Dorsolateral prefrontal cortex (tissue), 122 donors: ENCODE measurements at places on chromosomes 13 and 19.
A peak's percentile ranks its signal among the peaks of the same experiment; 100 is the strongest.

DNA sequence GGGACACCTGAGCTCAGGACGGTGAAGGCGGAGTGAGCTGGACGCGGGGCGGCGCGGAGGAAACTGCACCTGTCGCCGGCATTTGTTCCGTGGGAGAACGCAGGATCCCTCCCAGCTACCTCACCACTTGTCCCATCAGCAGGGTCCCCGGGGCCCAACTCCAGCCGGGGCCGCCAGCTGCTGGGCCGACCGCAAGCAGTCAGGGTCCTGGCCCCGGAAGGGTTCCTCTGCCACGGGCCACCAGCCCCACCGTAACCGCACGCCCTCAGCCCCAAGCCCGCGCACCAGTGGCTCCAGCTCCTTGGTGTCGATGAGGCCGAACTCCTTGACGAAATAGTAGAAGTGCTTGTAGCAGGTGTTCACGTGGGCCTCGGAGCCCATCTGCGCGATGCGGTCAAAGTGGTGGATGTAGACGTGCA, 19.6 kb downstream of the MOB3A start:
- no peak for DNase-seq

DNA sequence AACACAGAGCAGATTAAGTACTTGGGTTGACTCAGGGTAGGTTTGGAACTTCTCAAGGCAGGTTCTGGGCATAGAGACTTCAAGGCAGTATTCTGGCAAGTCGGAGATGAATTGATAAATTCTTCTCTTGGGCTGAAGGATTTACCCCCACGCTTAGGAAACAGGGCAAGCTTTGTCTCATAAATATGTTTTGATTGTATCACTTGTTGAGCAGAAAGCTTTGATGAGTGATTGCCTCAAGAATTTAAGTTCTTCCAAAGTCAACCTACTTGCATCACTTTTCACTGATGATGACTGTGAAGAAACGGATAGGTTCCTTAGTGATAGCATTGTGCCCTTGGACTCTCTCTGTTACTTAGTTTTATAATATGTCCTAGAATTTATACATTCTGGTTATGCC, 258.6 kb upstream of the DACH1 start:
- no peak for DNase-seq

DNA sequence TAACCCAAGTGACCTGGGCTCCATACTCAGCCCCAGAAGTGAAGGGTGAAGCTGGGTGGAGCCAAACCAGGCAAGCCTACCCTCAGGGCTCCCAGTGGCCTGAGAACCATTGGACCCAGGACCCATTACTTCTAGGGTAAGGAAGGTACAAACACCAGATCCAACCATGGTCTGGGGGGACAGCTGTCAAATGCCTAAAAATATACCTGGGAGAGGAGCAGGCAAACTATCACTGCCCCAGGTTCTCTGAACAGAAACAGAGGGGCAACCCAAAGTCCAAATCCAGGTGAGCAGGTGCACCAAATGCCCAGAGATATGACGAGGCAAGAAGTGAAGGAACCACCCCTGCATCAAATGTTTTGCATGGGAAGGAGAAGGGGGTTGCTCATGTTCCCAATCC, 6.1 kb upstream of the CEACAM7 start:
- DNase-seq: no peak

DNA sequence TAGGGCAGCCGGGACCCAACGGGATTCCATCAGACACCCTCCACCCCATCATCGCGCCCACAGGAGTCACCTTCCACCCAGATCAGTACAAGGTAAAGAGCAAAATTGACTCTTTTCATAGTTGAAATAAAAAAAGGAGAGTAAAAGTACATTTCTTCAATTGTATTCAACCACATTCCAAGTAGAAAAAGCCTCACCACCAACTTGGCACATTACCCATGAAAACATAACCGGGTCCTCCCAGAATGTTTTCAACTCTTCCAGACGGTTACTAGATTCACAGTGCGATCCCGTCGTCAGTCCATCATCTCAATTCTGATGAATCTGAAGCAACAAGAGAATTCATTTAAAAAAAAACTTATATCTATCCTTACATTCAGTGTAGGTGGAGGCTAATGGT, 125.2 kb downstream of the RAB20 start:
- no peak for DNase-seq

GRCh38 chr13:98664047-98664446, 87.1 kb upstream of the STK24 start:
- DNase-seq: peak; percentile 66

DNA sequence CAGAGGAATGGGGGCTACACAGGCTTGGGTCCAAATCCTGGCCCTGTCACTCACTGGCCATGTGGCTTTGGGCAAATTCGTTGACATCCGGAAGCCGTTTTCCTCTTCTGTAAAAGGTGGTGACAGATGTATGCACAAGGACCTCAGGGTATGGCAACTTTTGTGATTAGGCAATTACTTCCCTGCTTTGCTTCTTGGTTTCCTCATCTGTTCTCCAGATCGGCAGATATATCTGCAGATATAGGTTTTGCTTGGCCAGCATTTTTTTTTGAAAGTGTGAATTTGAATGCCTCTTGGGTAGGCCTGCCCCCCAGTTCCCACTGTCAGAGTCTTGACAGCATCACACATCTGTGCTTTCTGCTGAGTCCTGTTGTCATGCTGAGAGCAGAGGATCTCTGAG, 17.7 kb downstream of the TMEM272 start:
- no peak for DNase-seq

- DNase-seq: no peak
Observed at GRCh38 chr13:78601124-78601873, 2.1 kb downstream of the POU4F1 start.

DNA sequence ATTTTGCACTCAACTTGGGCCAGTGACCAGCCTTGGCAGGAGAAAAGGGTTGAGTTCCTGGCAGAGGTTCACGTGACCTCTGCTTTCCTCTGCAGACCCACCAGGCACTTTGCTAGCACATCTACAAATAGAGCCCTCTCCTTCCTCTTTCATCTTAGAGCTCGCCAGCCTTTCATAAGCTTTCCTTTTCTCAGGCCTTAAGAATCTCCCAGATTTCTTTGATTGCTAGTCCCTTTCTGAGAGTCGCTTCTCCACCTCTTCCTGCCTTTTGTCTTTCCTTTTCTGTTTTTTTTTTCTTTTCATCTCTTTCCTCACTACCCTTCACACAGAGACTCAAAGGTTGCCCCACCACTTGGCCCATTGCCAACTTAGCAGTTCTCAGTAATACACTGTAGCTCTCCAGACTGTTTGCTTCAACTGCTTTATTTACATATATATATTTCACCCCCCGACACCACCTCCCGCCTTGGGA, 375.7 kb upstream of the SPRY2 start:
- DNase-seq: no peak

DNA sequence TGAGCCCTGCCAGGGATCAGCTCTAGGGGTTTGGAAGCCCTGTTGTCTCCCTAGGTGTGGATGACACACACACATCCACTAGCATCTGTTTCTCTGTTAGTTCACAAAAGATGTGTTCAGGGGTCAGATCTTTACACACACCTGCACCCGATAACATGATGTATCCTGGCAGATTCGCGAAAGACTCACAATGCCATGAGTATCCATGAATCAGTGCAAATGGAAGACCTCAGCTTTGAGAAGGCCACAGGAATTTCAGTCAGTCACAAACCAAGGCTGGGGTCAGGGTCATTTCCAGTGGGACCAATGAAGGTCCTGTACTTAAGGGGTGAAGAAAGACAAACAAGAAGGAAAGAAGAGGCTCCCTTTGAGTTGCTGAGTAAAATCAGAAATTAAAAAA, 898.2 kb downstream of the UQCRFS1 start:
- no peak for DNase-seq

- DNase-seq: no peak
Observed at GRCh38 chr13:112980434-112980833, 11.4 kb downstream of the MCF2L start.

GRCh38 chr13:41019011-41019487, at the start of gene ELF1:
TSS of gene ELF1 (minus strand) at chr13:41019316. CDS start at chr13:40982054, 37,262 bp downstream.
- DNase-seq: no peak

DNA sequence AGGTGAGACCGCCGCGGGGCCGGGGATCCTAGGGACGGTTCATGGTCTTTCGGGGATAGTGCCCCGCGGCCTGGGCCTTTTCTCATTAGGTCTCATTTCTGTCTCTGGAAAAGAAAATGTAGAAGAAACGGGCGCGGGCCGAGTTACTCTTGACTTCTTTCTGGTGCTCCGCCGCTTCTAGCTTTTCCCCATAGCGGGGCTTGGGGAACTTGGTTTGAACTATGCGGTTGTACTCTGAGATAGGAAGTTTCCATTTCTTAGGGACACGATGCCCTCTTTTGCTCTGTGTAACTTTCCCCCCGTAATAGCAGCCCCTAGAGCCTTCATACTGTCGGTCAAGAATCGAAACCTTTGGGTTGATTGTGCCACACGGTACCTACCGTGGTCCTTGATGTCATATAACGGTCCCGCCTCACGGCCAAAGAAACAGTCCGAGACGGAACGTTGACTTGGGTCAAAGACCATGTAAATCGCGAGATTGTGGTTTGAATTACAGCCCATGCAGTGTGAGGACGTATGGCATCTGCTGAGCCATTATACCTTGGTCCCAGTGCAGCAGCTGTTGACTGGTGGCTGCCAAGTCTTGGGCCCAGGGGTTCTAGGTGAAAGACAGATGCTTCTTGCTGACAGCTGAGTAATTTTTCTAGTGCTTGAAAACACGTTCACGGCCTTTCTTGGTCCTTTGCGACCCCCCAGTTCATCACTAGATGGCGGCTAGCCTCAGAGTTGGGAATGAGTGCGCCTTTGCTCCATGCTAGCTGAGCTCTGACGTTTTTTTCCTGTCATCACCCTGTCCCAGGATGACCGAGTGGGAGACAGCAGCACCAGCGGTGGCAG, 487 bp downstream of the RPS5 start:
- no peak for DNase-seq

- DNase-seq: no peak
Observed at GRCh38 chr13:74450525-74450845, 316.3 kb upstream of the KLF12 start.

DNA sequence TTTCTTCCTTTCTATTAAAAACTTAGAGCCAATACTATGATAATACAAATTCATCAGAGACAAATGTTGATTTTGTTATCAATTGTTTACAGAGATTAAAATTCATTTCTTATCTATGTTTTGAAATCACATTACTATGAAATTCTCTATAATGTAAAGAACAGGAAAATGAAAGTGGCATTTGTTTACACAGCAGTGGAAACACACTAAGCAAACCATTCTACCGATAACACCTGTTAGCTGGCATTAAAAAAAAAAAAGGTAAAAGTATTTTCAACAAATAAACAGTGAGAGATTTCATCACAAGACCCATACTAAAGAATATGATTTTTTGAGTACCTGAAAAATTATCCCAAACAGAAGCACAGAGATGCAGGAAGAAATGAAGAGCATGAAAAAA, 4.8 kb upstream of the CCDC70 start:
- DNase-seq: no peak

DNA sequence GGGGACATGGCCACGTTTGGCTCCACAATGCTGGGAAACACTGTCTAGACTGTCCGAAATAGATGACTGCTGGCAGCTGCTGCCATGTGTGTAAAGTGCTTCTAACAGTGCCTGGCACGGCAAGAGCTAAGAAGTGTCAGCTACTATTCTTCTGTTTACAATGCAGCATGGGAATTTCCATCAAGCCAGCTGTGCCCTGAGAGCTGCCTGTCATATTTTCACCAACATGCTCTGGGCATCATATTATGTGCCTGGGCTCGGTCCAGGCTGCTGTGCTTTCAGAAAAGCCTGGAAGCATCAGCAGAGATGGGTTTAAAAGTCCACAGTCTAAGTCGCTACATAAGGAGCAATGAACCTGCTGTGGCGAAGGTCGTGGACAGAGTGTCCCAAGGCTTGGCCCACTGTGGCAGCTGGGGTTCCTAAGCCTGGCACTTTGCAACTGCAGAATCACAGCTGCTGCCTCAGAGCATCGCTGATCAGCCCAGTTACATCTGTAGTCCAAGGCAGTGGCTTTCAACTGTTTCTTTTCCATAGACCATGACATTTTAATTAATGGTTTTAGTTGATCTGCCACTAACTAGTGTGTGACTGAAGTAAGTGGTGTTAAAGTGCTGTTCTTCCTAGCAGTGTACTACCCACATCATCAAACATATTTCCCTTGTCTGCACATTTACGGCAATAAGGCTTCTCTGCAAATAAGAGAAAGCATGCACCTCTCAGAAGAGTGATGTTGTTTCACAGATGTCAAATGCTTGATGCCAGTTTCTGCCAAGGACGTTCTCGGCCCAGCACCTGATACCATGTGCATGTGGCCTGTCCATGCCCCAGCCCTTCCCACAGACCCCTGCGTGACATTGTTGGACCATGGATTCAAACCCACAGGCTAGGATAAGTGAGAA, 95.7 kb upstream of the C1QTNF9B start:
- peak; percentile 55 for DNase-seq

GRCh38 chr19:31962561-31962996, 382.8 kb upstream of the ZNF507 start:
- no peak for DNase-seq

- peak; percentile 22 for DNase-seq
Observed at GRCh38 chr19:10812902-10813404, 23.1 kb downstream of the TMED1 start.

- DNase-seq: peak; percentile 33
Observed at GRCh38 chr19:45999653-46000121, 4.4 kb downstream of the CCDC61 start.

DNA sequence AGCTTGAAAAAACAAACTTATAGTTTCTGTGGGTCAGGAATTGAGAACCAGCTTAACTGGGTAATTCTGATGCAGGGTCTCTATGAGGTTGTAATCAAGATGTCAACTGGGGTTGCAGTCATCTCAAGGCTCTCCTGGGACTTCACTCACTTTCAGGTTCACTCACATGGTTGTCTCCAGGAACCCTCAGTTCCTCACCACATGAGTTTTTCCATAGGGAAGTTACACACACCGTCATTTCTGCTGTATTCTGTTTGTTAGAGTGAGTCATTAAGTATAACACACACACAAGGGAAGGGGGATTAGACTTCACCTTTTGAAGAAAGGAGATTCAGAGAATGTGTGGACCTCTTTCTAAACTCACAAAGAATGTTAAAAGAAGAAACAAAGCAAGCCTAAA, 34.9 kb upstream of the MLNR start:
- DNase-seq: no peak

GRCh38 chr19:10138879-10139795, 19.4 kb upstream of the EIF3G start:
- DNase-seq: no peak

DNA sequence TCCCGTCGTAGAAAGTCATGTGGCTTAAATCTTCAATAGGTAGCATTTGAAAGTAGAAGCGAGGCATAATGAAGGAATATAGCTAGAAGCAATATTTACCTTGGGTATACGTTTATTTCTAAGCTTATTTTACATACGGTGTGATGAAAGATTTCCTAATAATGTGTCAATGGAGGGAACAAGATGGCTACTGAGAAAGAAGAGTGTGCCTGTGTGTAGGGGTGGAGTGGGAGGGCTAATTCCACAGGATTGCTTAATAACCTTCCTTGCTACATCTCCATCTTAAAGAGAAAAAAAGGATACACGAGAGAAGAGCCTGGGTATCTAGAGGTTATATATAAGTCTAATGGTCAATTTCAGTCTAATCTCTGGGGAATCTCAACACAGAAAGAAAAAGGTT, 2.0 kb downstream of the SPART start:
- no peak for DNase-seq

DNA sequence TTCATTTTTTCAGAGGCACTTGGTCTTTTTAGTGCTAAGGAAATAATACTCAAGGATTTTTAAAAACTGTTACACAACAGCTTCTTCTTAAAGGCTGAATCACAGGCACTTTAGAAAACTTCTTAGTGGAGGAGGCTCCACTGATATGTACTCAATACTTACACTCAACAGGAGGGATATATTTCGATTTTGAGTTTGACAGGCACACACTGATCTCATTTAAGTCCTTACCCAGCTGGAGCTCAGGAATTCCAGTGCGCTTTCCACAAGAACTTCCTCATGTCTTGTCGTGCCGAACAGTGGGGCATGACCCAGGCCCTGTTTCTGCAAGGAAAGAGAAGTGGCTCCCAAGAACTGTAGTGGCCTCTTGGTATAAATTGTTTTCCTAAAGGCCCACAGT, 103.8 kb downstream of the RGCC start:
- no peak for DNase-seq
